ENCODE measurements at places on chromosomes 7 and 10. TPM values are rescaled to one million over a fixed set of nuclear protein-coding genes. Genes with fewer than 3 reads are reported as not detected.

DNA sequence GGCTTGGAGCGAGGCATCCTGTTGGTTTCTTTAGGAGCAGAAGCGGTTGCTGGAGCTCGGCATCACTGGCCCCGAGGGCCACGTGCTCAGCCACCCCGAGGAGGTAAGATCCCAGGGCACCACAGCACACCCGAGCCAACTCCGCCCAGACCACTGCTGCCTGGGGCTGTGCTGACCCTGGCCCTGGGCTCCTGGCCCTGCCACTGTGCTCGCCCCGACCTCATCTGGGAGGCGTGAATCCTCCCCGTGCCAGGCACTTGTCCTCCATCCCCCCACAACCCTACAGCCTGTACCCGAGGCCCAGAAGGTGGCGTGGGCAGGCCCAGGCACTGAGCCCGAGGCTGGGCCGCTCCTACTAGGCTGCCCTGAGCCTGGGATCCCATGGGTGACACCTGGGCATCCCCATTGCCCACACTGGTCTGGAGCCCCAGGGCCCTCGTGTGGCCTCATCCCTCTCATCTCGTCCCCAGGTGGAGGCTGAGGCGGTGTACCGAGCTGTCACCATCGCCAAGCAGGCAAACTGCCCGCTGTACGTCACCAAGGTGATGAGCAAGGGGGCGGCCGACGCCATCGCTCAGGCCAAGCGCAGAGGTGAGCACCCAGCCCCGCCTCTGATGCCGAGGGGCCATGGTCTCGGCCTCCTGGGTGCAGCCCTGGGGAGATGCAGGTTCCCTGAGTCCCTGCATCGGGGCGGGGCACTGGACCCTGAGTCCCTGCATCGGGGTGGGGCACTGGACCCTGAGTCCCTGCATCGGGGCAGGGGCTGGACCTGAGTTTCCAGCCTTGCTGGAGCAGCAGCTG lies 11.8 kb downstream of the DPYSL4 start:
- DNase-seq, result no peak

Gene CPN1
- total RNA-seq, result not detected

DNA sequence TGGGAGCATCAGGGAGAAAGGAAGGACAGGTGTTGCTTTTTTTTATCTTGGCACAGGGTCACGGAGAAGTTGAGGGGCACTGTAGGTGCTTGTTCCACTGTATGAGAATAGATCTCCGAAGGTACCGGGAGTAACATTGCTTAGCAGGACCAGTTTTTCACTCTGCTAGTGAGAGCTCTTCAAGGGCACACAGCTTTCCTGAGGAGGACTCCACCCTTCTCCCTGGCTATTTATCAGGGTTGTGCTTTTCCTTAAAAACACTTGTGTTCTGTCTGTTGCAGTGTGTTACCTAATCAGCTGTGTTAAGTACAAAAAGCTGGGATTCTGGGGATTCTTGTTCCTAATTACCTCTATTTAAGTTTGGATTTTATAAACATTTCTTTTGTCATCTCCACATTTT lies 160.5 kb downstream of the SND1 start:
- DNase-seq, result no peak

- no peak for DNase-seq
Measured at GRCh38 chr7:48108959-48109847, 20.1 kb downstream of the UPP1 start.

Gene NUB1
- 42.9 TPM for total RNA-seq

- no peak for DNase-seq
Measured at GRCh38 chr10:96310321-96310669, 6.1 kb downstream of the DNTT start.

Gene CCDC172
- total RNA-seq, result not detected

- DNase-seq, result peak; percentile 57
Measured at GRCh38 chr7:137977173-137977572, 24.7 kb downstream of the CREB3L2 start.

- DNase-seq, result no peak
Measured at GRCh38 chr7:131945957-131946544, 389.6 kb upstream of the PODXL start.

DNA sequence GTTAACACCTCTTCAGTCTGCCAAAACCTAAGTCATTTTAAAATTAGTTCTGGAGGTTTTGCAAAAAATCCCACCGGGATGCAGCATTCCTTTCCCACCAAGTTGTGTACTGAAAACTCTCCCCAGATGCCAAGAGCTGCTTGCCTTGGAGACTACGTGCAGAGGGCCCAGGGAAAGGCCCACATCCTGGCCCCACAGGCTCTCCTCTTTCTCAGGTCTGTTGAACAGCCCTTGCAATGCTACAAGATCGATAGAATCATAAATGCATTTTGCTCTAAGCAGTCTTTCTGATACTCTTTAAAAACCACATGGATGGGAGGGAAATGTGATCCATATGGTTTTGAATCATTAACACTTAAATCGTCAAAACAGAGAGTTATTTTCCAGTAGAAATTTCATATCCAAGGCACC lies 126.7 kb upstream of the ZMIZ1 start:
- no peak for DNase-seq

Gene CCL24
- total RNA-seq, result not detected

GRCh38 chr7:136056651-136057231 lies 79.6 kb upstream of the MTPN start:
- DNase-seq, result no peak

Gene MSRB2
- 19.0 TPM for total RNA-seq

Gene SLC18A2
- not detected for total RNA-seq

Gene ENTPD1
- total RNA-seq, result 3.3 TPM

DNA sequence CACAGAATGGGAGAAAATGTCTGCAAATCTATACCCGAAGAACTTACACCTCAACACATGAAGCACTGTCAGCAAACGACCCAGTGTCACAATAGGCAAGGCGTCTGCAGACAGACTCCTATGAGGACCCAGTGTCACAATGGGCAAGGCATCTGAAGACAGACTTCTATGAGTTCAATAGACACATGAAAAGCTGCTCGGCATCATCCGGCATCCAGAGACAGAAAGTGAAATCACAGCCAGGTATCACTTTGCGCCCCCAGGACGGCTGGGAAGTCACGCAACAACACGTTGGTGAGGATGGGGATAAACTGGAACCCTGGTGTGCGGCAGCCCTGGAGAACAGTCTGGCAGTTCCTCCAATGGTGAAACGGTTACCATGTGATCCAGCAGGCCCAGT lies 273.2 kb downstream of the ELFN1 start:
- no peak for DNase-seq

- no peak for DNase-seq
Measured at GRCh38 chr10:128863823-128864405, 603.1 kb upstream of the MGMT start.

GRCh38 chr7:34341326-34341725 lies 316.7 kb upstream of the NPSR1 start:
- peak; percentile 71 for DNase-seq

Gene ATG9B
- total RNA-seq, result under 0.01 TPM

DNA sequence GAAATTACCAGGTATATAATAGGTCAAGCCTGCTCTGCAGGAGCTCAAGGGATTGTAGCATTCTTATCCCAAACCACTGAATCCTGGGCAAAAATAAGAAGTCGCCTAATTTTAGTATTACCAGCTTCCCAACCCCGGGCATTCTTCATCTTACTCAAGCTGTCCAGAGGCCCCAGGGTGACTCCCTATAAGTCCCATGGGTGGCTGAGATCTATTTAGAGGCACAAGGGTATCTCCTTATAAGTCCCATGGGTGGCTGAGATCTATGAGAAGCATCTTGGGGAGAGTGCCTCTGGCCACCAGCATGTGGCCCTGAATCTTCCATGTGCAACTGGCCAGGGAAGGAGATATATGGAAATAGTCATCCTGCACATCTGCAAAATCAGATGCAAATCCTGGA lies 38.9 kb downstream of the PRSS2 start:
- no peak for DNase-seq

DNA sequence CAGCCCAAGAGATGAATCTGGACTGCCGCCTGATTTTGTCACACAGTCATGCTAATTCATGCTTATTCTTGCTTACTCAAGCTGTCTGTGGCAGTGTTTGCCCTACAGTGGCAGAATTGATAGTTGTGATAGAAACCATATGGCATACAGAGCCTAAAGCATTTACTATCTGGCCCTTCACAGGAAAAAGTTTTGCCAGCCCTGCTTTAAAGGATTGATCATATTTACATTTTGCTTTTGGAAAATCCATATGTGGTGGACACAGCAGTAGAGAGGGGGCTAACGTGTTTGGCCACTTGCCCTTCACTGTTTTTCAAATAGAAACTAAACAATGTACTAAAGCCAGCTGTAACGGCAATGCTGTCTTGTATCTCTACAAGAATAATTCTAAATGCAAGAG lies 974.0 kb upstream of the GHITM start:
- DNase-seq, result no peak

GRCh38 chr10:121526801-121527221 lies 71.4 kb downstream of the FGFR2 start:
- DNase-seq, result no peak

Gene PTPRN2
- total RNA-seq, result 0.77 TPM

DNA sequence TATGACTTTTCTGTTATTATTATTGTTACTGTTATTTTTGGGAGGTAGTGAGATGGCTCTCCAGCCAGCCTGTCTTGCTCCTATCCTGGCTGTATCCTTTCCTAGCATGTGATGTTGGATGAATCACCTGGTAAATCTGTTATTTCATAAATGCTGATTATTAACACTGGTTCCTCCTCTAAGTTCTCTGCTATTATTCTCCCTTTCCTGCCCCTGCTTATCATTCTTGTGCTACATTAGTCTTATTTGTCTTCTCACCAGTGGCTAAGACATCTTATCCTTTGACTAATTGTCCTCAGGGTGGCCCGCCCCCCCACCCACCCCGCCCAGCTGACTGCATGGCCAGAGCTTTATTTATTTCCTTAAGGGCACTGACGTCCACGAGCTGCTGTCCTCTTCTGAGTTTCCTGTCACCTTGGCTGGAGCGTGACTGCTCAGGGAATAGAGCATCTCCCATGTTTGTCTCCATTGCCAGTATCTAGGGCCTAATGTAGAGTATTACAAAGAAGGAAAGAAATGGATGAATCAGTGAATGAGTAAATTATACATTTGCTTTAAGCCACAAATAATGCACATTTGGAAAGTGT lies 110.1 kb upstream of the KLF6 start:
- no peak for DNase-seq

Gene TDRD1
- total RNA-seq, result not detected

Gene SCIN
- 0.17 TPM for total RNA-seq

DNA sequence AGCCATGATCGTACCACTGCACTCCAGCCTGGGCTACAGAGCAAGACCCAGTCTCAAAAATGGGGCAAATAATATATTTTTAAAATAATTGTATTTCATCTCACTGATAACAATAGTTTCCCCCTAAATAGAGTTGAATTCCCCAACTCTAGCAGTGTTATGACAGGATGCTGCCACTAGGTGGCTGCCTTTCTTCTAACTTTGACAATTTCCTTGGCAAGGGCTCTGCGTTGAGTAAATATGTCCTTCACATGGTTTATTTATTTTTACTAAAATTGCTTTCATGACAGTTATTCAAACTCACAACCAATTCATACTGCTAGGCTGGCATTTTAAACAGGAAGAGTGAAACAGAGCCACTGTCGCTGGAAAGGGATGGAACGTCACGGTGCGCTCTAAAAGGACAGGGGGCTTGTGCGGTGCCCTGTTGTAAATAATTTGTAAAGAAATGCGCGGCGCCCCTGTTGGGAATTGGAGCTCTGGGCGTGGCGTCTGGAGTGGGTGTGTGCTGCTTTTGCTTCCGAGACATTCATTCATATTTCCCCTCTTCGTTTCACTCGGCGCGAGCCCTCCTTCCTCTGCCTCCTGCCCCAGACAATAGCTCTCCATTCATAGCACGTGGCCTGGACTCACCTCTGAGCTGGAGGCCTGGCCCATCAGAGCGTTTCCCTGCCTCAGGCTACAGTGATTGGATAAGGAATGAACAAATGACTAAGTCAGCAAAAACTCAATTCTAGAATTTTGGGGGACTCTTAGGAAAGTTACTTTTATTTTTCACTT lies 20.5 kb upstream of the PITRM1 start:
- DNase-seq, result peak; percentile 89

DNA sequence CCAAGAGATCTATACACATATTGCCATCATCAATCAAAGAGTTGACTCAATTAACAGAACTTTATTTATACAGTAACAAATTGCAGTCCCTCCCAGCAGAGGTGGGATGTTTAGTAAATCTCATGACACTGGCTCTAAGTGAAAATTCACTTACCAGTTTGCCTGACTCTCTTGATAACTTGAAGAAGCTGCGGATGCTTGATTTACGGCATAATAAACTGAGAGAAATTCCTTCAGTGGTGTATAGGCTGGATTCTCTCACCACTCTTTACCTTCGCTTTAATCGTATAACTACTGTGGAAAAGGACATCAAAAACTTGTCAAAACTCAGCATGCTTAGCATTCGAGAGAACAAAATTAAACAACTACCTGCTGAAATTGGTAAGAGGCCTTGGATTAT lies 45.3 kb downstream of the SHOC2 start:
- no peak for DNase-seq

DNA sequence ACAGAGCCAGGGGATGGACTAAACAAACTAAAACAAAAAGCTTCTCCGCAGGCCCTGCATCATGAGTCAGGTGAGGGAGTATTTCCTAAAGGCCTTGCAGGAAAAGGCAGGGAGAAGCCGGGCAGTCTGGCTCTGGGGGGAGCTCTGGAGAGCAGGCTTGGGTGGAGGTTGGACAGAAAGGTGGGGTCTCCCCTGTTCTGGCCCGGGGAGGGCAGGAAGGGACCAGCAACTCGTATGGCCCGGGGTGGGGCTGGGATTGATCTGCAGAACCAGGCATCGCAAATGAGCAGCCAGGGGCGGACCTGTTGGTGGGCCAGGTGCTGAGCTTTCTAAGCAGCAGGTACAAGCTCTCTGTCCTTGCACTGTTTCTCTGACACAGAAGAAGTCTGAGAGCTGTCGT lies 235.2 kb downstream of the TCERG1L start:
- DNase-seq, result no peak

GRCh38 chr10:86001521-86001920 lies 365.1 kb downstream of the GRID1 start:
- no peak for DNase-seq

- no peak for DNase-seq
Measured at GRCh38 chr7:41039386-41039953, 663.4 kb downstream of the INHBA start.
